GM20000 (cell line): ENCODE measurements at places on chromosomes 7 and 10.

DNA sequence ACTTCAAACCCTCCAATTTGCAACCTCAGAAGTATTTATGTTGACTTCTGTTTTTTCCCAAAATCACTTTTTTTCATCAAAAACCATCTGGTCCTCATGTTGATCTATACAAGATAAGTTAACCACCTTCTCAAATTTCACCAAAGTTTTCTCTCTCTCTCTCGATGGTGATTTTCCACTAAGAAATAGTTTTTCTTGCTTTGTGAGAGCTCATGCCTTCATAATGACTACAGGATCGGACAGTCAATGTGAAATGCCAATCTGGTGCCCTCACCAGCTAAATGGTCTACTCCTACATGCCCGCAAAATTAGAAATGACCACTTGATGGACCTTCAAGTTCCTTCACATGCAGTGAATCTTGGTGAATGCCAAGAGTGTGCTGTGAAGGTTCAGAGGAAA, 40.4 kb downstream of the CNNM1 start:
- DNase-seq: no peak

- no peak for DNase-seq
Observed at GRCh38 chr10:5159126-5159525, 25.8 kb downstream of the AKR1C8 start.

- DNase-seq: no peak
Observed at GRCh38 chr7:142299237-142299781, 41.5 kb upstream of the PRSS58 start.

DNA sequence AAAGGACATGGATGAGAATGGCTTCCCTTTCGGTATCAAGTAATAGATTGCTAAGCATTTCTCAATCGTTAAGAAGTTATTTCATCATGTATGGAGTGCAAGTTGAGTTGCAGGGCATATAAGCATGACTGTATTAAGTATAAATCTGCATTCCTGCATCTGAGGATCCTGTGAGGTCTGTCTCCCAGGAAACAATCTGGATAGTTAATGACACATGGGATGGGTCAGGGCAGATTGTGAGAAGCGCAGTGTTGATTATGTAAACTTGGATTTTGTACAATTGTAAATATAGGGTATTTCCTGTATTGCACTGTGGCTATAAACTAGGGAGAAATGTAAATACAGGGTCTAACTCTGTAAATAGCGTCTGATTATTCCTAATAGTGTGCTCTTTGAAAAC, 102.6 kb downstream of the PLXDC2 start:
- no peak for DNase-seq

DNA sequence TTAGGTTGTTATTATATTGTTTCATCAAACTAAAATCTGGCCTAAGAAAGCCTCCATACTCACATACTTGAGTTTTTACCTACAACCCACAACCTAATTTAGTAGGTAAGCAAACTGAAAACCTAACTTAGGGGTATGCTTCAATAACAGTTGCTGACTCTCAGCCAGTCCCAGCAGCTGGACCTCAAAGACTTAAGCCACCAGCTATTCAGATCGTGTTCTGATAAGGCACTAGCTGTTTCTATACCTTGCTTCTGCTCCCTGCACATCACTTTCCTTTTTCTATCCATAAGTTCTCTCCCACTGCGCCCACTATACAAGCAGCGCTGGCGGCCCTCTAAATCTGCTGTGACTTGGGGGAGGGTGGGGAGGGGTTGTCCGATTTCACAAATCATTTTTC, 42.3 kb downstream of the SUGCT start:
- no peak for DNase-seq

DNA sequence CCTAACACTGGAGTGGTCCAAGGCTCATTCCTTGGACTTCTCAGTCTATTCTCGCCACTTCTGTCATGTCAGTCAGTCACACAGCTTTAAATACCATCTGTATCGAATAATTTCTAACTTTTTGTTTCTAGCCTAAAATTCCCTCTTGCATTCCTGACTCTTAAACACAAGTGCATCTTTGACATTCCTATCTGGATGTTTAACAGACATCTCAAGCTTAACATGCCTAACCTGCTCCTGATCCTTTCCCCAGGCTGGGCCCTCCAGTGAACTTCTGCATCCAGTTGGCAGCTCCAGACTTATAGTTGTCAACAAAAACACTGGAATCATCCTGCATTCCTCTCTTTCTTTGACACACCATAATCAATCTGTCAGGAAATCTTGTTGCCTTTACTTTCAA, 4.5 kb upstream of the ABCB4 start:
- DNase-seq: no peak

DNA sequence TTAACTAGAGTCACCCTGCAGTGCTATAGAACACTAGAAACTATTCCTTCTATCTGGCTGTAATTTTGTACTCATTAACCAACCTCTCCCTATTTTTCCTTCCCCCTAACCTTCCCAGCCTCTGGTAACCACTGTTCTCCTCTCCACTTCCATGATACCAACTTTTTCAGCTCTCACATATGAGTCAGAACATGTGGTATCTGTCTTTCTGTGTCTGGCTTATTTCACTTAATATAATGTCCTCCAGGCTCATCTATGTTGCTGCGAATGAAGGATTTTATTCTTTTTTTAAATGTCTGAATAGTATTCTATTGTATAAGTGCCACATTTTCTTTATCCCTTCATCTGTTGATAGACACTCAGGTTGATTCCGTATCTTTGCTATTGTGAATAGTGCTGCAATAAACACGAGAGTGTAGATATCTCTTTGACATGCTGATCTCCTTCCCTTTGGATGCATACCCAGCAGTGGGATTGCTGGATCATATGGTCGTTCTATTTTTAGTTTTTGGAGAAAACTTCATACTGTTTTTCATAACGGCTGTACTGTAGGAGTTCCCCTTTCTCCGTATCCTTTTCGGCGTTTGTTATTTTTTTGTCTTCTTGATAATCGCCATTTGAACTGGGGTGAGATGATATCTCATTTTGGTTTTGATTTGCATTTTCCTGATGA, 101.4 kb downstream of the FAM107B start:
- DNase-seq: no peak

GRCh38 chr7:106111655-106112117, 426 bp downstream of the SYPL1 start:
- peak; percentile 63 for DNase-seq

DNA sequence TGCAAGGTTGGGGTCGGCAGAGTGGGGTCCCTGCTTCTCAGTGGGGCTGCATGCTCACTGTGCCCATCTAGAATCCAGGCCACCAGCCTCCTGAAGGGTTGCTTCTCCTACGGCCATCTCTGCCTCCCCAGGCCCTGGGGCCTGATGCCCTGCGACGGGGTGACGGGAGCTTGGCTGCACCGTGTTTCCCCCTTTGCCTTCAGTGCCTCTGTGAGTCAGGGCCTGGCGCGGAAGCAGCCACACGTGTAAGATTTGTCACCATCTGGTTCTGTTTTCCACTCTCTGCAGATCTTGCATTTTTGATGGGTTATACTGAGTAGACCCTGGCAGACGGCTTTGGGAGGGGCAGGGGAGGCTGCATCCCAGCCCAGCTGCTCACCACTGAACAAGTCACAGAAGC, 7.2 kb downstream of the ADAMTS14 start:
- DNase-seq: no peak

DNA sequence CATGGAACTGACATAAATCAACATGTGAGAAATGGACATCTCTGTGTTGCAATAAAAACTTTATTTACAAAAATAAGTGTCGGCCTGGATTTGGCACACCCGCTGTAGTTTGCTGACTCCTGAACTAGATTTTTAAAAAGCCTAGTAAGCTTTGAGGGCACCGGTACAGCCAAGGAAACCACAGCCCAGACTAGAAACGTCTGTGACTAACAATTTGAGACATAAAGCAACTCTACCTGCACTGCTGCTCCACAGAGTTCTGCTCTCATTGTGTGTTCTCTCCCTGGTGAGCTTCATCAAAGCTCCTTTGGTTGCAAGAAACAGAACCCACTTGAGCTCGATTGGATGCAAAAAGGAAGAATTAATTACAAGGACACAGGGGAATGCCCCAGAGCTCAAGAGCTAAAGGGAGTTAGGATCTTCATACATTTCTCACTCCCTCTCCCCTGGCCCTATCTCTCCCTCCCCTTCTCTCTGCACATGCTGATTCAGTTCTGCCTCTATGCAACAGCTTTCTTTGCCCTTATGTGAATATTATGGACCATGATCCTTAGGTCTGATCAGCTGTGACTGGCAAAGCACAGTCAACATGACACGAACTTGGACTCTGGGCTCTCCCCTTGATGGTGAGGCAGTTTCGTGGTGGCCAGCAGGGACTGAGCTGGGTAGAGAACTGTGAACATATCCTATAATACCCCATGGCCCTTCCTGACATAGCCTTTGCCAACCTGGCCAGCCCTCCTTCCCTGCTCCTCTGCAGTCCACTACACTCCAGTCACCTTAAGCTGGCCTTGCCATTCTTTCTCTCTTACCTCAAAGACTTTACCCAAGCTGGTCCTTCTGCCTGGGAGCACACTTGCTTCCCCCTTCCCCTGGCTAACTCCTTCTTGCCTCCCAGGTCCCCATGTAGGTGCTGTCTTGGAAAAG, 77.5 kb upstream of the YAE1 start:
- DNase-seq: no peak

- DNase-seq: no peak
Observed at GRCh38 chr7:126806614-126807013, 446.1 kb downstream of the GRM8 start.

- DNase-seq: no peak
Observed at GRCh38 chr7:2474224-2474623, 2.0 kb downstream of the GRIFIN start.

DNA sequence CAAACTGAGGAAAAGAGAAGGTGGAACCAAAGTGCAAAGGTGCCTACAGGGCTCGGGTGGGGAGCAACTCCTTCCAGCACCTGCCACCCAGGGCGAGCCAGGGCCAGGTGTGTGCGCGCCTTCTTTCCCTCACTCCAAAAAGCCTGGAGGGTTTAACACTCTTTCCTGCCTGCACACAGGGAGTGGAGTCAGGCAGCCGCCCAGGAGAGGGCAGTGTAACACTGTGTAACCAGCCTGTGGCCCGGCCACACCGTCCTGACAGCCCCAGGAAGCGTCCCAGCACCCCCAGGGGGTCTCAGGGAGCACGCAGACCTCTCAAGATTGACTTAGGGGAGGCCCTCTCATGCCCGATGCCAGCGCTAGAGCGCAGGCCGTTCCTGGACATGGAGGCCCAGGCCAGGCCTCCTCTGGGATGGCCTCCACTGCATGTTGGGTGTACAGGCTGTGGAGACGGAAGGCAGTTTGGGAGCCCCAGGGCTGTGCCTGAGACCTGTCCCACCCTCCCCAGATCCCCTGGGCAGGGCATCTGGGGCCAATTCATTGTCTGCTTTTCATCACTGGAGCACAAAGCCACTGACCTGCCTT, 13.4 kb downstream of the BRI3 start:
- DNase-seq: peak; percentile 77

GRCh38 chr10:75774783-75775490, 343.5 kb downstream of the LRMDA start:
- DNase-seq: no peak

DNA sequence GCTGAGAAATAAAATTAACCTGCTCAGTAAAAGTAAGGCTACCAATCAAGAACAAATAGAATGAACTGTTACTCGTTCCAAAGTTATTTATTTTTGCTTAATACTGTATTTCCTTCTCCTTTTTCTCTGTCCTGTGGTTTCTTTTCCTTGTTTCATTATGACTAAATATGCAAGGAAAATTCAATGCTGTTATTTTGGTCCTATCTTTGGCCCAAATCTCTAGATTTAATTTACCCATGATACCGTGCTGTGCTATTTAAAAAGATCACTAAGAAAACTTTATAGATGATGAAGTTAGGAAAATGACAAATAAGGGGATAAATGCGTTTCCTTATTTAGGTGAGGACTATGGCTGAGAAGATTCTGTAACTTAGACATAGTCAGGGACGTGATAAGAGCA, 45.3 kb upstream of the FAM133B start:
- no peak for DNase-seq

DNA sequence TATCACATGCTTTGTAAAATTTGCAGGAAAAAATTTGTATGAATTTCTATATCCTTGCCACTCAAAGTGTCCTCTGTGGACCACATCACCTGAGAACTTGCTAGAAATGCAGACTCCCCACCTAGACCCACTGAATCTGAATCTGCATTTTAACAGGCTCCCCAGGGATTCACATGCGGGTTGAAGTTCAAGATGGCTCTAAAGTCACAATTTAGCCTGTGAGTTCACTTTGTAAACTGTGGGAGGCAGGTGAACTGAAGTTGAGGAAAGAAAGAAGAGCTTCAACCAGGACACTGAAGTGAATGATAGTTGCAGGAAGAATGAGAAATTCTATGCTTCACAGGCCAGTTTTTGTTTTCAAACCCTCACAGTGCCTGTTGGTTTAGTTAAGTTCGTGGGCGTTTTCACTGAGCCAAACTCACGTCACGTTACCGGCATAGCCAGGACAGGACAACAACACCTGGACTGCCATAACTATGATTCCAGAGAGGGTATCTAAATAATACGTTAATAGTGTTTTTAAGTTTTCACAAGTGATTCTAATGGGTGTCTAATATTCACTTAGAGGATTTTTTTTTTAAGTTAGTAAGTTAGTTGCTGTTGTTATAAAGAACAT, 240.0 kb downstream of the PHTF2 start:
- no peak for DNase-seq

DNA sequence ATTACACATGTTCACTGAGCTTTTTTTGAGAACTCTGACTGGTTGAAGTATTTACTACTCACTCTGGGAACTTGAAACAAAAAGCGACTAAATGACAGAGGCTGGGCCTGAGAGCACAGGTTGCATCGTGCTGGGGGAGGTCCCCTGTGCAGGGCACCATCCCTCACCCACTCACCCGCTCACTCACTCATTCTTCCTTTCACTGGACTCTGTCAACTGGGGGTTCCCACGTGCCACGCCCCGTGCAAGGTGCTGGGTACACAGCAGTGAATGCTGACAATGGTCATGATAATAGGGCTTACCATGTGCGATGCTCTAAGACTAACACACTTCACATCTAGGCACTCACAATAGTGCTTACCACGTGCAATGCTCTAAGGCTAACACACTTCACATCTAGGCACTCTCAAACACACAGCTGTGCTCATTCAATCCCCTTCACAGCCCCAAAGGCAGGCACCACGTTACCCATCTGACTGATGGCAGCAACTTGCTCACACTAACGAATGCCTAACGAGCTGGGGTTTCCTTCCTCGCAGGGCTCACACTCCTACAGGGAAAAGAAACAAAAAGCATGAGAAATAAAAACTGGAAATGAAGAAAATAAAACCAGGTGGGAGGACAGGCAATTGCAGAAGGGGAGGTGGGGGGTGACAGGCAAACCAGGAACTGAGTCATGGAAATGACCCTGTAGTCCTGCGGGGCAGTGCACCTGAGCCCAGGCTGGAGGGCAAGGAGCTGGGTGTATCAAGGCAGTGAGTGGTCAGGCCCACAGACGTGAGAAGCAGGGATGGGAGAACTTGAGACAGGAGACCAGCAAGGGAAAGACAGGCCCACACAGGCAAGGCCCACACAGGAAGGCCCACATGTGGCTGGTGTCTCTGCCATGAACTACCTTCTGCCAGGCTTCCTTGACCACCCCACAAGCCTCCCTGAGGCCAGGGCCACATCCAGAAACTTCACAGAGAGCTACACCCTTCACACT, 147.0 kb upstream of the FAM20C start:
- DNase-seq: no peak
